ENCODE measurements at places on chromosomes 6 and 20.

DNA sequence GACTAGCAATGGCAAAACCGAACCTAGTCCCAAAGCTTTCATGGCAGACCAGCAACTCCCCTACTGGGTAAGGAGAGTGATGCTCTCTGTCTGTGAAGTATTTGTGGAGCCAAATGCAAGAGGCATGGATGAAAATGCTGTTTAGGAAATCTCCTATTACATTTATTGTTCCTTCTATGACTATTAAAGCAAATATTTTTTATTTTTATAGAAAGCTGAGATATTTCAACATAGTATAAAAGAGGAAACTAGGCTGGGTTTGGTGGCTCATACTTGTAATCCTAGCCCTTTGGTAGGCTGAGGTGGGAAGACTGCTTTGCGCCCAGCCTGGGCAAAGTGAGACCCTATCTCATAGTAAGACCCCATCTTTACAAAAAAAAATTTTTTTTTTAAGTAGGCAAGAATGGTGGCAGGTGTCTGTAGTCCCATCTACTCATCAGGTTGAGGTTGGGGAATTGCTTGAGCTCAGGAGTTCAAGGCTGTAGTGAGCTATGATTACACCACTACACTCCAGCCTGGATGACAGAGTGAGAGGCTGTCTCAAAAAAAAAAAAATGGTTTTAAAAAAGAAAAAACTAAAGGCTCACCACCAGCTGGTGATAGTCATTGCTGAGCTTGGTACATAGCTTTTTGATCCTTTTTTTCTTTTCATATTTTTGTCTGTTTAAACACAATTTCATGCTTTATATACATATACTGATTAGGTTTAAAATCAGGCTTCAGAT, 11.3 kb downstream of the KDM1B start:
- DNase-seq, result no peak

- DNase-seq, result no peak
These were observed 417.3 kb upstream of the MARCKS start for GRCh38 chr6:113439866-113440265.

- no peak for DNase-seq
These were observed 7.4 kb downstream of the TBC1D20 start for GRCh38 chr20:454951-455350.

DNA sequence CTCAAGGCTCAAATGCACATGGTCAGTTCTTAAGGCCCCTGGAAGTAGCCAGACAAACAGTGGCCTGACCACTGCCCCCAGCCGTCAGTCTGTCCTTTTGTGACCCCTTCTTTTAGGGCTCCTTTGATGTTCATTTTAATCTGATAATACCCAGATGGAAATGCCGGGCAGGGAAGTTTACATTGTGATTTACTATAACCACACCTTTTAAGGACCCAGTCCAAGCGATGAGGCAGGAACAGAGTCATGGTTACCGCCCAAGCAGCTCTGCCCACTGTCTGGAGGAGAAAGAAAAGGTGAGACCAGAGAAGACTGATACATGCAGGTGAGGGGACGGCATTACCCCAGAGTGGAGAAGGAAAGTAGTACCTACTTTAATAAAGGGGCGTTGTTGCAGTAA, 110.6 kb downstream of the PLEKHG1 start:
- DNase-seq, result no peak

DNA sequence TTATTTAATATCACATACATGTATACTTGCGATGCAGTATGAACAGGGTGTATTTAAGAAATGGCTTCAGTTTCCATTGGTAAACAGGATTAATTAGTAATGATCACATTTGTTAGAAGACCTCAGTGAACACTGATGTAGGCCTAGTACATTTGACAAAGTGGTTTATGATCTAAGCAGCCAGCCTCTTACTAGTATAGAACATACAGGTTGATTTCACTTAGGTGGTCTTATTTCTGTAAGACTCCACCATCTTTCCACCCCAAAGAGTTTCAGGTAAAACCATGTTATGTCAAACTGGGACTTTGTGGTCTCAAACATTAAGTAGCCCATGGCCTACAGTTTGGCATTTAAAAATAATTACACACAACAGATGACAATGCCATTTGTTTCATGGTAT, 20.2 kb upstream of the MRPS10 start:
- no peak for DNase-seq

GRCh38 chr20:49878977-49879376, 36.4 kb downstream of the SPATA2 start:
- DNase-seq, result no peak

DNA sequence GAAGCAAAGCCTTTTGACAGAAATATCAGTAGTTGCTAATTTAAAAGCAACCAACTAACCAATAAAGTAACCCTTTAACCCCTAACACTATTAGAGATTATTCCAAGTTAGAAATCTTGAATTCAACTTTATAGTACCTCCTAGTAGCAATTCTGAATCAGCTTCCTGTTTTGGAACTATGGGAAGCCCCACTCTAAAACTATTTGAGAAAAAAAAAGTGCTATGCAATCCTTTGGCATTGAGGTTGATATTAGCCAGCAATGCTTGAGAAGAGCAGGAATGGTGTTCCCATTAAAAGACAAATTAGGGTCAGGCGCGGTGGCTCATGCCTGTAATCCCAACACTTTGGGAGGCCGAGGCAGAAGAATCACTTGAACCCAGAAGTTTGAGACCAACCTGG, 306.2 kb upstream of the ZFP64 start:
- no peak for DNase-seq

DNA sequence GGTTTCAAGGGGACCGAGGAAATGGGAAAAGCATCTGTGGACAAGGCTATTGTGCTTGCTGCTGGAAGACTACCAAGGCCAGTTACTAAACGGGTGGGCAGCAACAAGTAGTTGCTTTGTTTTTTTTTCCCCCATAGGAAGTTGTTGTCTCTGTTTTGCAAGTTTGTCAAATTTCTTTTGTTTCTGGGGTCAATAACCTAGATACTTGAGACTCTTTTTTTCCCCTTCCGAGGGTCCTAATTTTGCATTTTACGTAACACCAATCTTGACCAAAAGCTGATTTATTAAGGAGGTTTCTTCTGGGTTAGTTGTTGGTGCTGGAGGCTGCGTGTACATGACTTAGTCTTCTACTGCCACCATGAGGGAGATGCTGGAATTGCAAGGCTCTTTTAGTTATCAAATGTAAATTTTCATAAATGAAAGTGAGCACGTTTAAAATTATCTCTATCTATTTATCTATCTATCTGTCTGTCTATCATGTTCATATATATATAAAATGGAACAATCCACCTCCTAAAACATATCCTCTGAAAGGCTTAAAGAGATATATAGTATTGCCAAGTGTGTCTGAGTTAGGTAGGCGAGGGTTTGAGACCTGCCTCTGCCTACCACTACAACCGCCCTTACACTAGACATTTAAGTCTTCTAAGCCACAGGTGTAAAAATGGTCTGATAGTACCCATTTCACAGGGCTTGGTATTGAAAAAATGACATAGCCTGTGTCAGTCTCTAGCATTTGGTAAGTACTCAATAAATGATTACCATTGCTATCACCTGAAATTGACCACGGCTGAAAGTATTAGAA, 60.2 kb downstream of the GCLC start:
- DNase-seq, result peak; percentile 95

- DNase-seq, result no peak
These were observed 179.1 kb upstream of the SUPT3H start for GRCh38 chr6:45556828-45557227.

GRCh38 chr20:23049201-23050075, at the start of gene THBD:
THBD (minus strand) TSS chr20:23049672; CDS start chr20:23049504, 168 bp downstream.
- no peak for DNase-seq

- DNase-seq, result no peak
These were observed 896.8 kb downstream of the C6orf118 start for GRCh38 chr6:164412566-164412965.

DNA sequence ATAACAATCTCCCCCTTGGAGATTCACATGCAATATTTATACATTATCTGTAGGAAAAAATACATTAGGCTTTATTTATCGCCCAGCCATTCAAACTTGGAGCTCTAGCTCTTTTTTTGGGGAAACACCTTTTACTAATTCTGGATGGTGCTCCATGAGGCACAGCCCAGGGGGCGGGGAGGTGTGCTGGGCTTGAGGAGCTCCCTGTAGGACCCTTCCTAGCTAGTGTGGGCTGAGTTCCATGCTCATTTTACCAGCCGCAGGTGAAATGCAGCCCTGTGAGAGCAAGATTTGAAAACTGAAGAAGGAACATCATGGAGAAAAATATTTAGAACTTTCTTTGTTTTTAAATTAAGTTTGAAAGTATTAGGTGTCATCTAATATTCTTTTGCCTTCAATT, 99.6 kb upstream of the POPDC3 start:
- no peak for DNase-seq
